CD4-positive, CD25-positive, alpha-beta regulatory T cell (primary cell): ENCODE measurements at places on chromosomes 13 and 19. TPM values are rescaled to one million over a fixed set of nuclear protein-coding genes. Genes with fewer than 3 reads are reported as not detected.

GRCh38 chr13:33758113-33758512, 59.8 kb upstream of the RFC3 start:
- peaks cover 3% of the 10 kb centered on the region for H3K27me3 ChIP-seq
- no peaks in the 10 kb centered on the region for H3K4me1 ChIP-seq
- no peaks in the 10 kb centered on the region for H3K36me3 ChIP-seq

DNA sequence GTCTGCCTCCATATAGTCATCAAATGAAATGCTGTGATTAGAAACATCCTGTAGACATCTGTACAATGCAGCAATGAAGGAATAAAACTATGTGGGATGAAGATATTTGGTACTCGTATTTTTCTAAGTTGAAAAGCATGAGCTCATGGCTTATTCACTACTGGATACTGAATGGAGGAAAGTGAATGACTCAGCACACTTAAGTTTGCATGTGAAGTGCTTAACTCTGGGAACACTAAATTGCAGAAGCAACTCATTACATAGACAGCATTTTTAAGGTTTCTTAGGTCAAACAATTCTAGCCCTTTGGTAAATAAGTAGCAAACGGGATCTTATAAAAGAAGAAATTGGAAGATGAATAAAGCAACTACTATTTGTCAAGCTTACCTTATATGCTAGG, 429.0 kb upstream of the MIR17HG start:
- no peak overlapping the region for H3K4me3 ChIP-seq
- H3K27me3 ChIP-seq: no peaks in the 10 kb centered on the region
- no peak overlapping the region for H3K27ac ChIP-seq
- no peaks in the 10 kb centered on the region for H3K4me1 ChIP-seq
- no peak for DNase-seq

The CEACAM19 gene
- not detected for total RNA-seq

The GPR42 gene
- not detected for total RNA-seq

DNA sequence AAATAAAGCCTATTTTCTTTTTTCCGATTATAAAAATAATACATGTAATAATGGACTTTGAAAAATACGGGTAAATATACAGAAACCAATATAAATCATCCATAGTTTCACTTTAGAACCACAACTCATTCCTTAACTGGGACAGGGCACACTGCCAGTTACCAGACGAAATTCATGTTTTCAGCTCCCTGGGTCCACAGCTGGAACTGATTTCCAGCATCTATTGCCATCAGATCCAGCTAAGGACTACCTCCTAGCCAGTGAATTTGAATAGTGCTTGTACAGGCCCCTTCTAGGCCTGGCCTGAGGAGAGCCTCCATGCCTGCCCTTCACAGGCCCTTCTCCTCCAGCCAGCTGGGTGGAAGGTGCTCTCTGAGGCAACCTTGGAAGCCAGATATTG, 30.0 kb upstream of the ATP12A start:
- H3K4me1 ChIP-seq: peaks cover 9% of the 10 kb centered on the region
- no peaks in the 10 kb centered on the region for H3K36me3 ChIP-seq
- H3K4me3 ChIP-seq: no peak overlapping the region
- H3K27me3 ChIP-seq: no peaks in the 10 kb centered on the region
- no peak overlapping the region for H3K27ac ChIP-seq
- DNase-seq: no peak
